ENCODE measurements at places on chromosomes 13 and 19.
A peak's percentile ranks its signal among the peaks of the same experiment; 100 is the strongest.

DNA sequence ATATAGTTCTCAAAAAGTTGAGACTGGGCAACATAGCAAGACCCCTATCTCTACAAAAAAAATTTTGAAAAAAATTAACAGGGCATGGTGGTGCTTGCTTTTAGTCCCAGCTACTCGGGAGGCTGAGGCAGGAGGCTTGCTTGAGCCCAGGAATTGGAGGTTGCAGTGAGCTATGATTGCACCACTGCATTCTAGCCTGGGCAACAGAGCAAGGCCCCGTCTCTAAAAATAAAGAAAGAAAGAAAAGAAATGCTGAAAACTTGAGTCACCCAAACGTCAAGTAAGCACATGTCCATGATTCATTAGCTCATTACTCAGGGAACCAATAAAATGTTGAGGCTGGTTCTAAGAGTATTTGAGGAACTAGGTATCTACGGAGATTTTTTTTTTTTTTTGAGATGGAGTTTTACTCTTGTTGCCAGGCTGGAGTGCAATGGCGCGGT, 33.9 kb upstream of the SEMA6B start:
- DNase-seq: no peak

GRCh38 chr19:16749326-16749725, 29.7 kb downstream of the NWD1 start:
- no peak for DNase-seq

DNA sequence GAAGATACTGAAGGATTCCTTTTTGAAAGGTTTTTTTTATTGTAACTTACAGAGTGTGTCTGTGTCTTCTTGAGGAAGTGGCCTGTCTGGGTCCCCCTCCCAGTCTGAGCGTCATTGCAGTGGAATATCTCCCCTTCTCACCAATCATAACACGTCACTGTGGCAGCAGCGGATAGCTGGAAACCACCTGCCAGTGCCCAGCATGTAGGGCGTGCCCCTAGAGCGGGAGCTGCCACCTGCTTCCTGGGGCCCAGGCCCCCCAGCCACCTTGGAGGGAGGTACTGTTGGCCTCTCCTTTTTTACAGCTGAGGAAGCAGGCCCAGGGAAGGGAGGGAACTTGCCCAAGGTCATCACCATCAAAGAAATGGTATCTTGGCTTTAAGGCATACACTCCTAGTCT, 4.6 kb upstream of the DNM2 start:
- DNase-seq: peak; percentile 56

GRCh38 chr19:31674503-31675192, 325.4 kb upstream of the TSHZ3 start:
- no peak for DNase-seq

DNA sequence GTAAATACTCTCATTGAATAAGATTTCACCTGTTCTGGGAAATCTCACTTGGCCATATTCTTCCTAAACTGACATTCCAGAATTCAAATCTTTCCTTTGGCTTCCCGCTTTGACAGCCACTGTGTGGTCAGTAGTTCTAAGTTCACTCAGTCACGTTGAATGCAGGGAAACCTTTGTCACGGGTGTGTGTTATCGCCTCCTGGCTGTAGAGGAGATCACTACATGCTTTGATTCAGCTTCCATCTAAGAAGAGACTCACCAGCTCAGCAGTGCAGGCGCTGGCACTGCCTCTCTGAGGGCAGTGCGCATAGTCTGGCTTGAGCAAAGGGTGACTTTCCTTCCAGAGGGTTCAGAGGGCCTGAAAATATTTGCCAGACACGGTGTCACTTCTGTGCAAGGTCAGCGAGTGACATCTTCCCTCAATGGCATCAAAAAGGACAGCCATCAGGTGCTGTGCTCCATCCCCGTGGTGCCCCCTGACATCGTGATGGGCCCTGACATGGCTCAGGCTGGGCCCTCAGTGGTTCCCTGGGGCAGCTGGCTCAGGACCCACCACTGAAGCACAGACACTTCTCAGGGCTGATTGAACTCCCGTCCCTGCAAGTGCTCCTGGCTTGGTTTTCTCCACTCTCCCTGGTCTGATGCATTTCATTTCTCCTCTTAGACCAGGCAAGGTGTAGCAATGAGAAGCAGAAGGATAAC, 635.4 kb upstream of the ARGLU1 start:
- no peak for DNase-seq

- no peak for DNase-seq
Observed at GRCh38 chr19:56919308-56919995, 78.9 kb upstream of the PEG3 start.

DNA sequence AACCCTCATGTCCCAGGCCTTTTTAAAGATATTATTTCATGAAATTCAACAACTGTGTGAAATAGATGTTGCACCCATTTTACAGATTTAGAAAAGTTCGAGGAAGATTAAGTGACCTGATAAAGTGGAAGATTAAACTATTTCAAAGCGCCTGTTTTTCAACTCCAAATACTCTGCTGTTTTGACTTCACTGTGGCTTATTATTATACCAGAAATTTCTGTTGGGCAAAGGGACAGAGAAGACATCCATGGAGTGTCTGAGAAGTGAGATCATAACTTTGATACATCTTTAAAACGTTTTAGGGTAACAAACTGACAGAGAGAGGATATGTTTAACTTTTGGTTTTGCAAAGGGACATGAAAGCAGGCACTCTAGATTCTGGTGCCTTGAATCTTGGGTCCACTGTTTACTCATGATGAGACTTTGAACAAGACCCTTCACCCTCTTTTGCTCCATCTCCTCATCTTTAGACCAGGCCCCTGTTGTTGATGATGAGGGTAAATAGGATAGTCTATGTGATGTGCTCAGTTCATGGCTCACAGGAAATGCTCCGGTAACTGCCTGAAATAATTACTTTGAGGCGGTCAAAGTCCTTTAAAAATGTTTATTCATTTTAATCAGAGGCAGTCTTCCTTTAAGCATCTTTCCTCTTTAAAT, 55.4 kb downstream of the RFC3 start:
- DNase-seq: no peak

DNA sequence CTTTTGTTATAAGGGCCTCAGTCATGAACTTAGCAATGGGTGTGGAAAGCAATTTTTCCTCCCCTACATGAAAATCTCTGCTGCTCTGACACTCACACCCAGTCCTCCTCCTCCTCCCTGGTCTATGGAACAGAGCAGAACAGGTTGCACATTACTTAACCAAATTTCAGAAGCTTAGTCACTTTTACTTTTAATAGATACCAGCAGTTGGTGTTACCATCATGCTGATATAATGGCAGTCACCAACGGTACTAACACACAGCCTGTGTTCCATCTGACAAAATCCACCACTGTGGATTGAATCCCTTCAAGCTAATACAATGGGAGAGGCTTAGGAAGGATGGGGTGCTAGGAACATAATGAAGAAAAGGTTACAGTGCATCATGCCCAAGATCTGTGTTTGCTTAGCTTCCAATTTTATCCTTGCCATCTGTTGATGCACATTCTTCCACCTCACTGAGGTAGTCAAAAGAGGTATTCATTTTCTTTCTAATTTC, 9.8 kb downstream of the TPT1 start:
- DNase-seq: no peak

GRCh38 chr19:51365211-51365964, 800 bp downstream of the ETFB start:
- DNase-seq: no peak

DNA sequence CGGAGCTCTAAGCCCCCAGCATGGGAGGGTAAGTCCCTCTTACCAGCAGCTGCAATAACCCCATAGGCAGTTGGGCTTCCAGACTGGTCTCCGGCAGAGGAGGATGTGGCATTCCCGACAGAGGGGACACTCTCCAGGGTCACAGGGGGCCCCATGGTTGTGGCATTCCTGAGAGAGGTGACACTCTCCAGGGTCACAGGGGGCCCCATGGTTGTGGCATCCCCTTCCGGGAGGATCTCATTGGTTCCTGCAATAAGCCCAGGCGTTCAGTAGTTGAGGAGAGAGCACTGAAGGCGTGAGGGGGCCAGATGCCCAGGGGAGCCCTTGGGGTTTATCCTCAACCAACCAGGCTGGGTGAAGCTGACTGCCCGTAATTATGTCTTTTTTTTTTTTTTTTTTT, 5.4 kb downstream of the CD320 start:
- DNase-seq: no peak

DNA sequence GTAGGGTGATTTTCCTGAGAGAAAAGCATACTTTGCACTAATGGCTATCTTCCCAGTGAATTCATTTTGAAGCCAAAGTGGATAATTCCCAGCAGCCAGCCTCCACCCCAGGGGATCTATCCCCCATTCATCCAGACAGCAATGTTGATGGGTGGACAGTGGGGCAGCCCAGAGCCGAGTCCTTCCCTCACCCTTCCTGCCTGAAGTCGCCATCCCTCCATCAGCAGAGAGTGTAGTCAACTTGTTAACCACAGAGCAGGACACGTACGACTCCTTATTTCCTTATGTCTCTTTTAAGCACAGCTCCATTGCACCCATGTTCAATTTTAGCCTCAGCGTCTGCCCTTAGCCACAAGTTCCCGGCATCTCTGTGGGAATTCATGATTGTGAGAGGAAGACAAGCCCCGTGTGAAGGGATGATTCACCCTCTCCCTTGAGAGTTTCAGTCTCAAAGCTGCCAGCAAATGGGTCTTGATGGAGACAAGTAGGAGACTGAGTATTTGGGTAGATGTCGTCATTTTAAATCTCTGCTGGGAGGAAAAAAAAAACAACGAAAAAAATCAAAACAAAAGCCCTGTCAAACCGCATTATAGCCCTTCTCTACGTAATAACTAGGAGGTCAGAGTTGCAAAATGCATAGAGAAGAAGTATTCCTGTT, 58.3 kb upstream of the MEDAG start:
- no peak for DNase-seq

- DNase-seq: no peak
Observed at GRCh38 chr13:83765796-83766195, 116.5 kb downstream of the SLITRK1 start.

- DNase-seq: no peak
Observed at GRCh38 chr13:101621099-101621498, 168.6 kb downstream of the ITGBL1 start.

DNA sequence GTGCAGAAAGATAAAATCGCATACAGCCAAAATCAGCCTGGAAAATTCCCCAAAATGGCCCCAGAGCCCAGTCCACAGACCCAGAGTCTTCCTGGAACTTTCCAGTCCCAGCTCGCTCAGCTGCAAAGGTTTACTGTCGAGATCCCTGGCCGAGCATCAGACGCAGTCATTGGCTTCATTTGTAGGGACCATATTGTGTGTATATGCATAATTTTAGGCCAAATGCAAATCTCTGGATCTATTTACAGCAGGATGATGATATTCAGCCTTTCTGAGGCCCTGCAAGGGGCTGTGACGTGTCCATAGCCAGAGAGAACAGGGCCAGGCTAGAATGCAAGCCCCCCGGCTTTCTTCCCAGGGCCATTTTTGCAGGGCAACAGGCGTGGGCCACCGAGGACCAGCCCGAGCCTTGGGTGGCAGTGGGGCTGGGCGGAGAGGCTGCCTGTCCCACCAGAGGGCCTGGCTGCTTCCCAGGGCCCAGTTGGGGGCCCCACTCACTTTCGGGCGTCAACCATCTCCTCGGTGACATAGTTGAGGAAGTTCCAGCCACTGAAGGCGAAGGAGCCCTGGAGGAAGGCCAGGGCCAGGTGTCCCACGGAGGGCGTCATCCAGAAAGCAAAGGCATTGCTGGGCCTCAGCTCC, 13.7 kb downstream of the SLC7A10 start:
- no peak for DNase-seq

- DNase-seq: no peak
Observed at GRCh38 chr13:36244073-36244472, 29.7 kb upstream of the SOHLH2 start.

DNA sequence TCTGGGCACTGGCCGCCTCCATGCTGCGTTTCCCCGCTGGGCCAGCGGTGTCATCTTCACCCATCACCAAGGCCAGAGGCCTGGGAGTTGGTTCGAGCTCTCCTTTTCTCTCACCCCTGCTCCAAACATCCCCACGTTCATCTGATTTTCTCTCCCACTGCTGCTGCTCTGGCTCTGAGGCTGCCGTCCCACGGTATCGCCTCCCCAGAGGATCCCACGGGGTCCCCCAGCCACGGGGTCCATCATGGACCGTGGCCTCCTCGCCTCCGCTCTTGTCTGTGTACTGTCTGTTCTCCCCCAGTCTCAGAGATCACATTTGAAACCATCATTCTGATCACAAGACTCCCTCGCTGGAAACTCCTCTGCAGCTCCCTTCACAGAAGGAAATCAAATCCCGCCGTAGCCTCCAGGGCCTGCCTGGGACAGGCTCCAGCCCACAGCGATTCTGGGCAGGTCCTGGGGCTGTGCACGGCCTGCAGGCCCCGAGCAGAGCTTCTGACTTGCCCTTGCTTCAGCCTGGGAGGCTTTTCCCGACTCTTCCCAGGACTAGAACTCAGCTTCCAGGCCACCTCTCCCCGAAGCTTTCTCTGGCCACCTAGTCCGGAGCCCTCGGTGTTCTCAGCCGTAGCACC, 64.2 kb downstream of the SOX1 start:
- DNase-seq: no peak

- no peak for DNase-seq
Observed at GRCh38 chr19:10577951-10578350, 9.2 kb downstream of the AP1M2 start.

GRCh38 chr13:51232328-51232727, 10.1 kb downstream of the FAM124A start:
- DNase-seq: no peak

DNA sequence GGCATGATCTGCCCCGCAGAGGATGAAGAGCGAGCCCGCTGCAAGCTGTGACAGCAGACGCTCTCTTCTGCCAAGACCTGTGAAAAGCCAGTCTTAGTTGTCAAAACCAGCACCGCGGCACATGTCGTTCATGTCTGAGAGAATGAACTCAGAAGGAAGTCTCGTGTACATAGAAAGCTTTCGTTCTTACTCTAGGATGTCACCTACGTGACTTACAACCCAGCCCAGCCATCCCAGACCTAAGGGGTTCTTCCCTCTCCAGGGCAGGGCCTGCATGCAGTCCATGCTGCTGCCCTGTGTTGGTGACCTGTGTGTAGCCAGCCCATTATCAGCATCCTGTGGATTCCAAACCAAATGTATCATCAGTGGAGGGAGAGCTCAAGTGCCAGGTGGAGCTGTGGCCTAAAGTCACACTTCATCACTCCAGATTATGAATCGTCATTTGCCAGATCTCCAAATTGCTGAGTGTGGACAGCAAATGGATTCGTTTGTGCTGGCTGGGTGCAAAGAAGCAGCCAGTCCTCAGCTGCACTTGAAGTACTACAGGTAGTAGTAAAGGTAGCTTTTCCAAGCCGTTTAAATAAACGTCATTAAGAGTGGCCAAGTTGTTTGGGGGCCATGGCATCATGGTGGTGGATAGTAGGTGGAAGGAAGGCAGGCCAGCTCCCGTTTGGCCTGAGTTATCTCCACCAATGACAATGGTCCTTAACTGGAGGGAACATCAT, 73.9 kb upstream of the GPR183 start:
- DNase-seq: no peak

Measured in DMS153 (cell line).